ENCODE measurements at places on chromosomes 13 and 19.

- no peak for DNase-seq
Observed at GRCh38 chr13:97148894-97149293, 73.2 kb upstream of the MBNL2 start.

DNA sequence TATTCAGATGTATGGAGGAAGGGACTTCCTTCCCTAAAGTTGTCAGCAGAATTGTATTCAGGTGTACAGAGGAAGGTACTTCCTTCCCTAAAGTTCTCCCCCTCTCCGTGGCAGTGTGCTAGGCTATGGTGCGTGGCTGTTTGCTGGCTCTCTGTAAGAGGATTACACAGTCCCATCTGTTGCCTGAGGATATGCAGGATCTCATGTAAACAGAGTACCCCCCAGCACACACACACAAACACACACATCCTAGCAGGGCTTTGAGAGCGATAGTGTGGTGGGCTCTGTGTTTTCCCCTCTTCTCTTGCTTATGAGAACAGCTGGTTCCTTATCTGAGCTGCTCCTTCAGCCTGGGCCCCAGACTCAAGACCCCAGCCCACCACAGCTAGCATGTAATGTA lies 10.3 kb downstream of the NEK5 start:
- no peak for DNase-seq

DNA sequence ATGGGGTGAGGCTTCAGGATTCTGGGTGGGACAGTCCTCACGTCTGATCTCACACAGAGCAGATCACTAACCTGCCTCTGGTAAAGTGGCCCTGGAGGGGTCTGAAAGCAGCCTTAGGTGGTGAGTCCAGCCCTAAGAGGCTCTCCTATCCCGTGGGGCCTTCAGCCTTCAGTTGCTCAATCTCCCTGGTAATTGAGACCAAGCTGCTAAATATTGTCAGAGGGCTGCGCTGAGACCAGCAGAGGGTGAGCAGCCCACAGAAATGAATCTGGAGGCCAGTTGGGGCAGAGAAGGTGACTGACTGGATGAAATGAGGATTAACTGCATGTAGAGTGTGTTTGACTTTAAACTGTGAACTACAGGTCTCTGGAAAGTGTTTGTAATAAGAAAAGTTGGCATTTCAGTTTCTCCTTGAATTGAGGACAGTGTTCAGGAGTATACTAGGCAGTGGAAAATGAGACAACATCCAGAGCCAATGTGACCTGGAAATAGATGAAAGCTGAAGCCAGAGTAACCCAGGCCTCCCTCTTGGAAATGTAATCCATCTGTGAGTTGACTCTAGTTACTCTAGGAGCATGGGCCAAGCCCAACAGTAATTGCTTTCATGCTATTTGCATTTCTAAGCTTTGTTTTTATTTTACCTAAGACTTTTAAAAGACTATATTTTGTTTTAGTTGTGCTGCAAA lies 14.3 kb upstream of the HSPH1 start:
- no peak for DNase-seq

DNA sequence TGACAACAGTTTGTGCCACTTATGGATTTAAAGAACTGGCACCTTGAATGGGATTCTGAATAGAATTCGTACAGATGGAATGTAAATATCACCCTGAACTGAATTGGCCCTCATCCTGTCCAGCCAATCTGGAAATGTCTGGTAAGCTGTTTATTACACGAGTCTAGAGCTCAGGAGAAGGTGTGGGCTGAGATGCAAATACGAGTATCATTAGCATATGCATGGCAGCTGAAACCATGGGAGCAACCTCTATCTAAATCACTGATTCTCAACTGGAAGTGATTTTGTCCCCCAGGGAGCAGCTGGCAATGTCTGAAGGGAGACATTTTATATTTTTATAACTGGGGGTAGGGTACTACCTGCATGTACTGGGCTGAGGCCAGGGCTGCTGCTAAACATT lies 15.6 kb upstream of the VWA8 start:
- no peak for DNase-seq

- no peak for DNase-seq
Observed at GRCh38 chr19:40954573-40954972, 36.5 kb upstream of the CYP2B6 start.

DNA sequence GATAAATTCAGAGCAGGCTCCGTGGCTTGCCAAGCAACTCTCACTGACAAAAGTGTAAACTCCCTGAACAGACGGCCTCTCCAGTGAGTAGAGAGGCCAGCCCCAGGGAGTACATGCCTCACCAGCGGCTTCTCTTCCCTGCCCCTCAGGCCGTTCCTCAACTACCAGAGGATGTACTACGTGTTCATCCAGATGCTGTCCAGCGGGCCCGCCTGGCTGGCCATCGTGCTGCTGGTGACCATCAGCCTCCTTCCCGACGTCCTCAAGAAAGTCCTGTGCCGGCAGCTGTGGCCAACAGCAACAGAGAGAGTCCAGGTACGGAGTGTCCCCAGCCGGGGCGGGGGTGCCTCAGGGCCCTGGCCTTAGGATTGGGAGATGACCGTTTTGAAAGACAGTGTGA lies 93.4 kb upstream of the MCF2L start:
- no peak for DNase-seq

DNA sequence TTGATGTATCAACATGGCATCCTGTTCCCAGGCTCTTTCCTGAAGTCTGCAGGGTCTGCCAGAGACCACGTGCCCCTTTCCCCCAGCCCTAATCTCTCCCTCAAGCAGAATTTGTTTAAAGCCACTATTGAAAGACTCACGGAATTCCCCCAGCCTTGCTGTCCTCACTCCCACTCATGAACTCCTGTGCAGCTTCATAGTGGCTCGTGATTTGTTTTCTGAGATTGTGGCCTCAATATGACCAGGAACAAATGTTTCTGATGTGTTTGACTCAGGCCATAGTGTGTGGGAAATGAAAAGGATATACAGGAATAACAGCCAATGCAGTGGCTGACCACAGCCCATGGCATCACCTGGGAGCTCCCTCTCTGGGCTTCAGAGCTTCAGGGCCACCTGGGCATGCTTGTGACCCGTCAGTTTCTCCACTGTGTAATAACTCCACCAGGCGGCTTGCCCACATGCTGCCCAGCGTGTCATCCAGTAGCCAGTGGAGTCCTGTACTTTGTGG lies 8.1 kb upstream of the SERPINE3 start:
- no peak for DNase-seq

DNA sequence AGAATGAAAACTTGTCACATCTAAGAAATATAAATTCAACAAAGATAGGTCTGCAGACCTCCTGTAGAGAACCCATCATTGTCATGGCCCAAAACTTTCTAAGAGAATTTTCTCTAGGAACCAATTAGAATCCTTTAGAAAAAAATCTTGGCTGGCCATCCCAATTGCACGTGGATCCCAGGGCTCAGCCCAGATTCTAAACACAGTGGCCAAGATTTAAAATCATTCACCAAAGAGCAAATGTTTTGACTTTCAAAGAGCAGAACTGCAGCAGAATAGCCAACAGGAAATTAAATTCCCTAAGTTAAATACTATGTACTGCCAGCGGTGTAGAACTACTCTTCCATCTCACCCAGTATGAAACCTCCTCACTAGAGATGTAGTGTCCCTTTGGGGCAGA lies 21.3 kb downstream of the IPO5 start:
- no peak for DNase-seq

DNA sequence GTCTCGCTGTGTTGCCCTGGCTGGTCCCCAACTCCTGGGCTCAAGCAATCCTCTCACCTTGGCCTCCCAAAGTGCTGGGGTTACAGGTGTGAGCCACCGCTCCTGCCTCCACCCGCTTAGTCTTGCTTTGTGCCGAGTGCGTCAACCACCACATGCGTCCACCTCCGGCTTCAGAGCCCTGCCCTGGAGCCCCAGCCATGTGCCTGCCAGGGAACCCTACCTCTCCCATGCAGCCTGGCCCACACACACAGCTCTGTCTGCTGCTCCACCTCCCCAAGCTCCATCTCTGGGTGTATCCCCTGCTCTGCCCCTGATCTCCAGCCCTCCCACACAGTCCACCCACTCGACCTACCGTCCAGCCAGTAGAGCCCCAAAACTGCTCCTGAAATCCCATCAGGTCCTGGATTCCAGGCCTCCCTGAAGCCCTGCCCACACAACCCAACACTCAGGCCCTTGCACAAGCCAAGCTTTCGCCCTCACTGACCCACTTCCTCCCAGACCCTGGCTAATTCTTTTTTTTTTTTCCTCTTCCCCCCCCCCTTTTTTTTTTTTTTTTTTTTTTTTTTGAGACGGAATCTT lies 9.6 kb downstream of the CYP2F1 start:
- DNase-seq: no peak

DNA sequence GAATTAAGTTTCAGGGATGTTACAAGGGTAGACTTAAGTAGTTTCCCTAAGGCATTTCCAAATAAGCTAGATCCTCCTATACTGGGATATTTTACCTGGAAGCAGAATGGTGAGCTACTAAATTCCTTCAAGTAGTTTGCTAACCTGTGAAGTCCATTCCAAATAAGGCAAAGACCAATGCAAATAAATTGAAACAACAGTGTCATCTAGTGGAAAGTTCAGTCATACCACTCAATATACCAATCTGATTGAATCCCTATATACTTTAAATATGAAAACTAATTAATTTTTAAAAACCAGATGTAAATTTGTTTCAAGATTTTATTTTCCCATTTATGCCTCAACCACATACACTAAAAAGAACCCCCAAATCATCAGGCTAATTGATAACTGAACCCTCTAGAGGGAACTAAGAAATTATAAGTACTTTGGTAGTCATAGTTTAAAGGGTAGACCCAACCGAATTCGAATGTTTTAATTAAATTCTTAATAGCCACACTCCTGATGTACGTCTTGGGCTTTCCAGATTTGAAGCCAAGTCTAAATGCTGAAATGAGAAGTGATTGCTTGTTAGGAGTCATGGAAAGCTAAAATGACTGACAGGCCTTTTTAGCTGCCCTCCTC lies 223.7 kb downstream of the TBC1D4 start:
- DNase-seq: no peak

DNA sequence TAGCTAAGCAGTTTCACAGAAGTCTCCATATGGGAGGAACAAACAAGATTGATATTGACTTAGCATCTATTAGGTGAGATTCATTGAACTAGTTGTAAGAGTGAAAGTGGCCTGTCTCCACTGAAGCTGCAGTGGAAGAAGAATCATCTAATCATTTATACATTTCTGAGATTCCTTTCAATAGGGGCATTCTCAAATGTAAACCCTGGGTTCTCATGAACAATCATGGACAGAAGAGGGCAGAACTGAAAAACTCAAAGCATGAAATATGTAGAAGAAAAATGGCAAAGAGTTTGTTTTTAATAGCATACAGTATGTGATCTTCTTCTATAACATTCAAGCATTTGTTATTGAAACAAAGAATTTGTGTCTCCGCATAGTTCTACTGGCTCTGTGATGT lies 17.6 kb upstream of the POSTN start:
- DNase-seq: no peak

- no peak for DNase-seq
Observed at GRCh38 chr13:71546881-71547280, 320.1 kb downstream of the DACH1 start.

DNA sequence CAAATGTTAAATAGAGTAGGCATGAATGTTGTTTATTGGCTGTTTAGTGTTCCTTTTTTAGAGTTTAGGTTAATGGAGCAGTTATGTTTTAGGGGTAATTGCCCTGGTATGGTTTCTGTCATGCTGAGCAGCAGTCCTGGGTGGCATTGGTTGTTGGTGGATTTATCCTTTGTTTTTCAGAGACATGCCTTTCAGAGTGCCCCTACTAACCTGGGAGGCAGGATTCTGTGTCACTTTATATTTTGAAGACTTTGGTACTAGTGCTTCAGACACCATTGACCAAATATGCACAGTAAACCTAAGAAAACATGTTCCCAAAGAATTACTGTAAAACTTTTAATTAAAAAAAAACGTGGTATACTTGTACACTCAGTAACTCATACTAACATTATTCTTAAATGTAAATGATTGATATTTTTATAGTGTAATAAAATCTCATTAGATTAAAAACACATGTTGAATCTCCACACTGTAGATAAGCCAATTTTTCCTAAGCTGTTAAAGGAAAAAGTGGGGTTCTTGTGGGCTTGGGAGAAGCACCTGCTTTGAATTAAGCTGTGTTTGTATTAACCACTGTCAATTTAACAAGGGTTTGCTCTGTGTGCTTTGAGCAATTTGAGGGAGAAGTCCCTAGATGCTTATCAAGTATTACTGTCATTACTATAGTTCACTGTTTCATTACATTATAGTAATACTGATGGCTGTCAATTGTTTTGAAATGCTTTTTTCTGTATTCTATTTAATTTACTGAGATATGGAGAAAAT lies 133.2 kb downstream of the LMO7 start:
- DNase-seq: no peak

DNA sequence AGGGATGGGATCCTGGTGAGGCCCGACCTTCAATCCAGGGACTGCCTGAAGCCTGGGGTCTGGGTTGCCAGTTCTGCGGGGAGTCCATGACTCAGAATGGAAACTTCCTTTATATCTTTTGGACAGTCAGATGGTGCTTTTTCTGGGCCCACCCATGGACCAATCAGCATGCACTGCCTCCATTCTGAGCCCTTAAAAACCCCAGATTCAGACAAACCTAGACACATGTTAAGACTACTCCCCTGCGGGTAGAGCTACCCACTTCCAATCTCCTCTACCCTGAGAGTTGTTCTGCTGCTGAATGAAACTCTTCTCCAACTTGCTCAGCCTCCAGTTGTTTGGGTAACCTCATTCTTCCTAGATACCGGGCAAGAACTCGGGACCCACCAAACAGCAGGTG lies 1315.2 kb upstream of the MIR17HG start:
- no peak for DNase-seq

DNA sequence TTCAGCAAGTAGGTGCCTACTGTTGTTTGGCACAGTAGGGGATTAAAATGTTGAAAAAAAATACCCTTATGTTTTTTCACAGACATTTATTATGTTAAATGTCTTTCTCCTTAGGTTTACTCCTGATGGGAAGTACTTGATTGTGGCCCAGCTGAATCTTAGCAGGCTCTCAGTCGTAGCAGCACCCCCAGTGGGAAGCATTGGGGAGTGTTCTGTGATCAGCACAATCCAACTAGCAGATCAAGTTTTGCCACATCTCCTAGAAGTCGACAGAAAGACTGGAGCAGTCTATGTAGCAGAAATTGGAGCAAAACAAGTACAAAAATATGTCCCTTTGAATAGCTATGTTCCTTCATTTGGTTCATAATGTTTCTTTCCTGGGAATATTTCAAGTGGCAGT lies 9.3 kb downstream of the NHLRC3 start:
- DNase-seq: no peak

DNA sequence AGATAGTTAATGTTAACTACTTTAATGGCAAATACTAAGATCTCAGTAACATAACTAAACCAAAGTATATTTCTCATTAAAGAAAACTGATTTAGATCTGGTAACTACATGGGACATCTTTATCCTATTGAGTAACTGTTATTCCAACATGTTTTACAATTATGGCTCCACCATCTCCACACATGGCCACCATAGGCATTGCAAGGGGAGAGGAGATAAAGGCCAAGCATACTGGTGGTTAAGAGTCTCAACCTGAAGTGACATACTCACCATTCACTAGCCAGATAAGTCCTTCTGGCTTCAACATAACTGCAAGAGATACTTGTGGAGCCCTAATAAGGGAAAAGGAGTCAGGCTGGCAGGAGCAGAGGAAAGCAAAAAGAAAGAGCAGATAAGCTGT lies 1586.4 kb upstream of the SPRY2 start:
- DNase-seq: no peak

GRCh38 chr13:101397742-101398141 lies 18.6 kb downstream of the NALCN start:
- no peak for DNase-seq
